ENCODE measurements at places on chromosomes 6 and 20. TPM values are rescaled to one million over a fixed set of nuclear protein-coding genes. Genes with fewer than 3 reads are reported as not detected.

NMBR gene
- 0.03 TPM for polyA plus RNA-seq

C6orf163 gene
- polyA plus RNA-seq = 0.31 TPM

ZNF391 gene
- polyA plus RNA-seq = 1.5 TPM

HSPA1L gene
- polyA plus RNA-seq = 1.0 TPM

CST7 gene
- 1.2 TPM for polyA plus RNA-seq

RBCK1 gene
- polyA plus RNA-seq = 81.0 TPM

SLC24A3 gene
- 6.5 TPM for polyA plus RNA-seq

PHACTR1 gene
- polyA plus RNA-seq = 1.3 TPM

FRK gene
- 1.1 TPM for polyA plus RNA-seq

GJA1 gene
- 10.8 TPM for polyA plus RNA-seq

CPNE5 gene
- 0.53 TPM for polyA plus RNA-seq

ZNF343 gene
- 3.8 TPM for polyA plus RNA-seq

ZSCAN23 gene
- polyA plus RNA-seq = 0.75 TPM

VGLL2 gene
- polyA plus RNA-seq = not detected

JPH2 gene
- 3.0 TPM for polyA plus RNA-seq

C20orf202 gene
- 0.07 TPM for polyA plus RNA-seq

TFAP2C gene
- polyA plus RNA-seq = 1.3 TPM

ANKRD66 gene
- not detected for polyA plus RNA-seq

RPP40 gene
- 6.6 TPM for polyA plus RNA-seq

All from adipose tissue (tissue), 3 donors.